ENCODE measurements at places on chromosomes 11 and 22.
A peak's percentile ranks its signal among the peaks of the same experiment; 100 is the strongest.

DNA sequence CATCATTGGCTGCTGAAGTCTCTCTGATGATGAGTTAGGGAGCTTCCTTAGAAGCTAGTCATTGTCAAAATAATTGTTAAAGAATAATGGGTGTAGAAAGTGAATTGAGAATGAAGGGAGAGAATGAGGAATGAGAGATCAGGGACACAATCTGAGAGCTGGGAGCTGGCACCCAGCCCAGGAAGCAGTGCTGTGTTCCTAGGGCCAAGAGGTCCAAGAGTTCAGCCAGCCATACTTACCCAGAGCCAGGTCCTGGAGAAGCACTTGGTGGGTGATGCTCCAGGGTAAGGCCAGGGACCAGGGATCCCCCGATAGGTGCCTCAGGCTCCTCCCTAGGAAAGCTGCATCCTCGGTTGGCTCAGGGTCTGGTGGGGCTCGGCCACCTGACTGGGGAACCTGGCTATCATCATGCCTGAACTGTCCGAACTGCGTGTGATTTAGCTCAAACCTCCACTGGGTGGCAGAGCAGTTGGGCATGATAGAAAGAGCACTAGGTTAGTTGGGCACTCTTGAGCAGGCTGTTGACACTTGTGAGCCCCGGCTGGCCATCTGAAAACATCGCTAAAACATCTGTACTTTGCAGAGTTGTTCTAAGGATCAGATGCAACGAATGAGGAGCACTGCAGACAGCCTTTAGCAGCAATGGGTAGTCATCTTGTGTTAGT is 123.9 kb upstream of the NCAM1 start:
- DNase-seq, result no peak

- no peak for DNase-seq
Measured at GRCh38 chr22:20585639-20586402, 78.4 kb downstream of the MED15 start.

- no peak for DNase-seq
Measured at GRCh38 chr22:37222440-37222971, 10.2 kb upstream of the SSTR3 start.

DNA sequence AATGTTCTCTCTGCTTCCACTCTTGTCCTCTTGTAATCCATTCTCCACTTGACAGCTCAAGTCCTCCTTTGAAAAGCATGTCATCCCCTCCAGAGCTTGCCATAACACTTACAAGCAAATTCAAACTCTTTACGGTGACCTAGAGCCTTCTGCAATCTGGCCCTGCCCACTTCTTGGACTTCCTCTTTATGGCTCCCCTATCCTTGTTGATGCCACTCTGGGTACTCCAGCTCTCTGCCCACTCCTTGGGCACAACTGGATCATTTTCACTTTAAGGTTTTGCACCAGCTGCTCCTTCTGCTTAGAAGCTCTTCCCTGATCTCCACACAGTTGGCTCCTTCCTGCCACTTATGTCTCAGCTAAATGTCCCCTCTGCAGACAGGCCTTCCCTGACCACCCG is 217.9 kb downstream of the DSCAML1 start:
- DNase-seq, result no peak

DNA sequence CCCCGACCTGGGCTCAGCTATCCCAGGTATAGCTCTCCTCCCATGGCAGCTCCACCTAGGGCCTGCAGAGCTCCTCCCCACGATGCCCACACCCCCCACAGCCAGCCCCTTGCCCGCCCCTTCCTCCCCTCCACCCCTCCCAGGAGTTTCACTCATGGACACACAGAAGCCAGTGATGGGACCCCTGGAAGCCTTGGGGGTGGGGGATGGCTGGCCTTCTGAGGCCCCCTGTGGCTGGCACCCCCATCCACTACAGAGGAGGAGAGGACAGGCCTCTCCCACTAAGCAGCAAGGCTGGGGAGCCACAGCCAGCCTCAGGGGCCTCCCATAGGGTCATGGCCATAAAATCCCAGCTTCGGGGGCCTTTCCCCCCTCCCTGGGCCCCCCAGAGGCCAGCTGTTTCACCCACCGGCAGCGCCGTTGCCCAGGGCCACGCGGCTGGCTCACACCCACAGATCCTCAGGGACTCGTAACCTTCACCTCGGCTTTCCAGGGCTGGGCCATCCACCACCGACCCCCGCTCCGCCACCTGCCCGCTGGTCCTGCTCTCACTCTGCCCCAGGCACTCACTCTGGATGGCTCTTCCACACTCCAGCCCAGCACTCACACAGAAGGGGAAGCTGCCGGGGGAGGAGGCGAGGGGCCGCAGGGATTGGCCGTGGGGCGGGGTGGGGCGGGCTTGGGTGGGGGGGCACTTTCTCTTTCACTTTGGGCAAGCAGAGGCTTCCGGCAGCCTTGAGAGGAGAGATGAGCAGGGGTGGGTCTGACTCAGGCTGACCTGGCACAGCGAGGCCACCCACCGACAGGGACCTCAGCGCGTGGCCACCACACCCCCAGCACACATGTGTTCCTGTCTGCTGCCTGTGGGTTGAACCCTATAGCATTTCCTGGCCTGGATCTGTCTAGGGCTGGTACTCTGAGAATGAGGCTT is 2.2 kb downstream of the SLC25A22 start:
- peak; percentile 43 for DNase-seq

- DNase-seq, result no peak
Measured at GRCh38 chr22:19448076-19448607, 631 bp upstream of the C22orf39 start.

- DNase-seq, result peak; percentile 88
Measured at GRCh38 chr22:45318168-45318557, 8.4 kb downstream of the FAM118A start.

DNA sequence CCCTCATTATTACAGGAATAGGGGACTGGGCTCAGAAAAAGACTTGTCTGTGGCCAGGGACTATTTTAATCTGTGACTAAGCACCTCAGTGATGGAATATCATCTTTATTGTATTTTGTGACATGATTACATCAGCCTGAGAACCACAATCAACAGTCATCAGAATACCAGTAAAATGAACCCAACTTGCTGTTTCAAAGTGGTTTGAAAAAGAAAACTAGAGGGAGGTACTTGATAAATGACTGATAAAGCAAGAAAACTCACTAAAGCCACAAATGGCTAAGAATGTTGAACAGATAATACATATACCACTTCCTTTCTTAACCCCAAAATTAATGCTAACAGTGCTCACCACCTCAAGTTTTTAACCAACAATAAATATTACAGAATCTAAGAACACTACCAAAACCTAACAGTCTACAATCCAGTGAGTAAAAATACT is 155.7 kb downstream of the ATG16L2 start:
- DNase-seq, result peak; percentile 66

GRCh38 chr11:127390465-127390864 is 389.9 kb upstream of the KIRREL3 start:
- no peak for DNase-seq

DNA sequence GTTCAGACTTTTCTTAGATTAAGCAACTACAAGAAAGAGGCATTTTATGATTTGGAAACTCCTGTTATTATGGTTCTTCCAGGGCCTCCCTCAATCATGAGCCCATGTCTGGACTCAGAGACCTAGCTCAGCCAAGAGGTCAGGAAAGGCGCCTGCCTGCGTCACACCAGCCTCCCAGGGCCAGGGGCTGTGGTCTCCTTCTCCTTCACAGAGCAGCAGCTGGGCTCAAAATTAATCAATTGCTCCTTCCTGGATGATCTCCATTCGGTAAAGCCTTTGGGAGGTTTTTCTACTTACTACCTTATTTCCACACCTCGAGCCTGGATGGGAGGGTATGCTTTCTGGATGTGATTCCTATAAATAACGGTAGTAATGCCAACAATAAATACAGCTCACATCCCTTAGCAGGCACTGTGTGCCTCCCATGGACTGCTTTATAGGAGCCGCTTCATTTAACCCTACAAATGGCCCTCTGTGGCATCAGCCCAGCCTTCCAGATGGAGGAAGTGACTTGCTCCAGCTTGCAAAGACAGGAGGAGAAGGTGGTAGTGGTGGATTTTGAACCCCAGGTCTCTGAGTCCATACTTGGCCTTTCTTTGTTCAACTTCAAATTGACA is 1445.6 kb downstream of the TBC1D22A start:
- DNase-seq, result no peak

DNA sequence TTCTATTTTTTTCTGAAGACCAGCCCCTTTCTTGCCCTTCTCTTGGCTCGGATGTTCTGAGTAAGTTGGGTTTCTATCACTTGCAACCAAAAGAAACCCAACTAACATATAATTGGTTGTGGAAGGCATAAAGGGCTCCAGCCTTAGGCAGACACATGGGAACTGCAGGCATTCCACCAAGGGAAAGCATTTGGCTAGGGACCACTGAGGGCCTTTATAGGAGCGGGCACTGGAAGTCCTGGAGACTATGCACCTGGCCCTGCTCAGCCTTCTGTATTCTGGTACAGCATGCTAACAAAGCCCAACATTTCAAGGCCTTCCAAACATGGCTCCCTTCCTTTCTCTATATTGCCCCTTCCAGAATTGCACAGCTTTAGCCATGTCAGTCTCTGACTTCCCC is 17.6 kb upstream of the LMO1 start:
- no peak for DNase-seq

DNA sequence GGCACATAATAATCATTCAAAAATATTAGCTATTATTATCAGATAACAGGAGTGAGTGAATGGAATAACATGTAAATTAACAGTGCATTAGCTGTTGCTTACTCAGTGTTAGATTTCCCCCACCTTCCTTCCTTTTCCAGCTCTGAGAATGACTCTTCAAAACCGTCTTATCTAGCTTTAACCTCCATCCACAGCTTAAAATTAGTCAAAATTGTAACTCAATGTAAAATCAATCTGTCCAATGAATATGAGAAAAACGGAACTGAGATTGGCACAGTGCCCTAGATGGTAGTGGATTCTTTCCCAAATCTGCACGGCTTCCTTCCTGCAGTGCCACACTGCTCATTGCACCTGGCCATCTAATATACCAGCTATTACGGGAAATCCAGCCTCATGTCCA is 156.8 kb upstream of the BDNF start:
- DNase-seq, result no peak

DNA sequence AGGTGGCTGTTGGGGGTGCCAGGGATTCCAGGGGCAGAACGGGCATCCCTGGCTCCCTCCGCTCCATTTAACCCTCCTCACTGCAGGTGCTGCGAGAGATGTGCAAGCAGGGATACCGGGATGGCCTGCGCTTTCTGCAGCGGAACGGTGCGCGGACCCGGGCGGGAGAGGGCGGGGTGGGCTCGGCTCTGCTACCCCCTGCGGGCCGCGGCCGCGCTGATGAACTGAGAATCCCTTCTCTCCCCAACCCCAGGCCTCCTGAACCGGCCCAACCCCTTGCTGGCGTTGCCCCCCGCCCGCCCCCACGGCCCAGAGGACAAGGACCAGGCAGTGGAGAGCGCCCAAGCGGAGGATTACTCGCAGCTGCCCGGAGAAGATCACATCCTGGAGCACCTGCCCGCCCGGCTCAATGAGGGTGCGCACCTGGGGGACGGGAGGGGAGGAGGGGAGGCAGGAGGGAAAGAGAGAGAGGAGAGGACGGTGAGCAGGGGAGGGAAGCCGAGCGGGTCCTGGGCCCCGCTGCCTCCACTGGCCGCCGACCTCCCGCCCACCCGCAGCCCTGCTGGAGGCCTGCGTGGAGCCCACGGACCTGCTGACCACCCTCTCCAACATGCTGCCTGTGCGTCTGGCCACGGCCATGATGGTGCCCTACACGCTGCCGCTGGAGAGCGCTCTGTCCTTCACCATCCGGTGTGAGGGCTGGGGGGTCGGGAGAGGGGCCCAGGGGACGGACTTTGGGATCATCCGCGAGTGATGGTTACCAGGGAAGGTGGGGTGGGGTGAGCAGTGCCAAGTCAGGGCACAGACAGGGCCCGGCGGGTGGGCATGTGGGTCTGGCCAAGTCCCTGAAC is 4.1 kb upstream of the CRACR2B start:
- no peak for DNase-seq

- DNase-seq, result no peak
Measured at GRCh38 chr22:23207729-23208393, 27.6 kb downstream of the BCR start.

DNA sequence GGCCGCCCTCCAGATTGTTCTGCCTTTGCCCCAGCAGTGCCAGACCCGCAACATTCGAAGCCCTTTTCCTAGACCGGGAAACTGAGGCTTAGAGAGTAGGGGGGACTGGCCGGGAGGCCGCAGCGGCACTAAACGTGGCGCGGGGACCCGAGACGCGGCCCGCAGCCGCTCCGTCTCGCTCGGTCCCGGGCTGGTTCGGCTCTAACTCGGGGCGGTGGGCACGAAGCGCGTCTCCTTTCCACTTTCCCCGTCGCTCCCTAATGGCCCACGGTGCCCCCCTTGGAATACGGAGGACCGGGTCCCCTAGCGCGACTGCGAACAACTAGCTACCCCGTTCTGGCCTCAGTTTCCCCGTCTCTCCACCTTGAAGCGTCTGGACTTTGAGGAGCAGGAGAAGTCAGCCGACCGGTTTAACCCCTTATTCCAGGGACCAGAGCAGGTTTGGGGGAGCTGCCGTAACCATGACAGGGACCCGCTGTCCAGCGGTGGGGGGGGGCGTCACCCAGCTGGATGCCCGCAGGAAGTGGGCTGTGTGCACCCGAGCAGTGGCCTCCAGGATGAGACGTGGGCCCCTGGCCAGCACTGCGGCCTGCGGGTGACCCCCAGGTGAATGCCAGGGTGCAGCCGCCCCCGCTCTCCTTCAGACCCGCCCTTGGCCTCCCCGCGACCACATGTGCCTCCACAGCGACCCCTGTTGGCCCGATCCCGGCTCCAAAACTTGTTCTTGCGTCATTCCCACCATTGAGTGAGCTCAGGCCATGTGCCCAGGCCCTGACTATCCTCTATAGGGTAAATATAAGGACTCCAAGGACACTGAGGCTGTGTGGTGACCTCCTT is 1.1 kb downstream of the CDC42EP1 start:
- DNase-seq, result peak; percentile 69

DNA sequence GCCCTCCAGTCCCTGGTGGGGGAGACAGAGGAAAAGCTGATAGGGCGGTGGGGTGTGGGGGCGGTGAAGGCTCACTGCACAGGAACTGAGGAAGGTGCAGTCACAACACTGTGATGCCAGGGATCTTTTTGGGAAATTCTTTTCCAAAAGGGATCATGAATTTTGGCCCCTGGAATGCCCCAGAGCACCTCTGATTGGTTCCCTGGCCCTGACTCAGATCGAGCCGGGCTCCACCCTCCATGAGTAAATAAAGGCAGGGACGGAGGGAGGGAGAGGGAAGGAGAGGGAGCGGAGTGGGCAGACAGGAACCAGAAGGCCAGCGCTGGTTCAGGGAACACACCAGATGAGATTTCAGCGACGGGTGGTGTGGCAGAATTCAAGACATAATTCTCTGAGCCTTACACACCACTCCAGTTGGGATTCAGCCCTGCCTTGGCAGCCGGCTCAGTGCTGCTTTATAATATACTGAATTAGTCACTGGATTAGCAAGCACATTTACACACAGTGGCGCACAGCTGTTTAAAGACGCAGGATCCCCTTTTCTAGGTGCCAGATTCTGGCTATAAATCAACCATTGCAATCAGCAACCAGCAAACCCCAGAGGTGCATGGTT is 80.3 kb downstream of the ETS1 start:
- peak; percentile 91 for DNase-seq

- no peak for DNase-seq
Measured at GRCh38 chr11:32400670-32401369, 34.5 kb downstream of the WT1 start.

GRCh38 chr11:34600339-34601084 is 20.4 kb upstream of the EHF start:
- DNase-seq, result no peak

- DNase-seq, result no peak
Measured at GRCh38 chr11:130237282-130238006, 77.3 kb downstream of the ZBTB44 start.

All from fibroblast of skin of left quadriceps (primary cell).